ENCODE measurements at places on chromosomes 11 and 22. TPM values are rescaled to one million over a fixed set of nuclear protein-coding genes. Genes with fewer than 3 reads are reported as not detected.

The TMEM25 gene
- 14.2 TPM for total RNA-seq

The TMEM109 gene
- 109 TPM for total RNA-seq

The IRAG1 gene
- not detected for total RNA-seq

The OR2AT4 gene
- not detected for total RNA-seq

The CARD16 gene
- total RNA-seq = 17.6 TPM

The METTL15 gene
- 17.2 TPM for total RNA-seq

The AMOTL1 gene
- total RNA-seq = 1.0 TPM

The CCDC89 gene
- not detected for total RNA-seq

The POU2AF2 gene
- total RNA-seq = not detected

The APOBEC3B gene
- 3.4 TPM for total RNA-seq

The C1QTNF5 gene
- not detected for total RNA-seq

The PNPLA5 gene
- total RNA-seq = not detected

The TMEM179B gene
- 34.3 TPM for total RNA-seq

The PRR5 gene
- total RNA-seq = 24.6 TPM

The THY1 gene
- total RNA-seq = not detected

The NCF4 gene
- total RNA-seq = 2.5 TPM

The SCUBE1 gene
- total RNA-seq = 0.23 TPM

The KCNE3 gene
- total RNA-seq = not detected

The OVOL1 gene
- total RNA-seq = 0.45 TPM

The CARD18 gene
- not detected for total RNA-seq

The RASD2 gene
- 0.16 TPM for total RNA-seq

The PHOX2A gene
- not detected for total RNA-seq

The OR6T1 gene
- total RNA-seq = not detected

The PLEKHA7 gene
- total RNA-seq = 5.1 TPM

The ARHGAP8 gene
- 3.2 TPM for total RNA-seq

The MS4A3 gene
- not detected for total RNA-seq

The RCE1 gene
- total RNA-seq = 31.1 TPM

The MOGAT2 gene
- total RNA-seq = not detected

The PRAME gene
- total RNA-seq = not detected

The GLYAT gene
- total RNA-seq = not detected

The CCDC90B gene
- 29.0 TPM for total RNA-seq
